SJSA1 (cell line): ENCODE measurements at places on chromosomes 2 and 18. TPM values are rescaled to one million over a fixed set of nuclear protein-coding genes. Genes with fewer than 3 reads are reported as not detected.
A peak's percentile ranks its signal among the peaks of the same experiment; 100 is the strongest.

Gene ERCC3
- 42.0 and 44.7 TPM in 2 replicates for total RNA-seq

Gene CFAP65
- total RNA-seq, result not detected in 2 replicates

Gene ERICH2
- total RNA-seq, result not detected in 2 replicates

Gene UGT1A3
- not detected in 2 replicates for total RNA-seq

Gene IL1RL2
- total RNA-seq, result not detected in 2 replicates

Gene PARD3B
- 8.3 and 10.6 TPM in 2 replicates for total RNA-seq

Gene ATP5F1A
- total RNA-seq, result 680 and 776 TPM in 2 replicates

Gene HOXD13
- 0.06 and 0.50 TPM in 2 replicates for total RNA-seq

GRCh38 chr2:1795261-1796231 is 51.2 kb upstream of the PXDN start:
- no peak for DNase-seq

DNA sequence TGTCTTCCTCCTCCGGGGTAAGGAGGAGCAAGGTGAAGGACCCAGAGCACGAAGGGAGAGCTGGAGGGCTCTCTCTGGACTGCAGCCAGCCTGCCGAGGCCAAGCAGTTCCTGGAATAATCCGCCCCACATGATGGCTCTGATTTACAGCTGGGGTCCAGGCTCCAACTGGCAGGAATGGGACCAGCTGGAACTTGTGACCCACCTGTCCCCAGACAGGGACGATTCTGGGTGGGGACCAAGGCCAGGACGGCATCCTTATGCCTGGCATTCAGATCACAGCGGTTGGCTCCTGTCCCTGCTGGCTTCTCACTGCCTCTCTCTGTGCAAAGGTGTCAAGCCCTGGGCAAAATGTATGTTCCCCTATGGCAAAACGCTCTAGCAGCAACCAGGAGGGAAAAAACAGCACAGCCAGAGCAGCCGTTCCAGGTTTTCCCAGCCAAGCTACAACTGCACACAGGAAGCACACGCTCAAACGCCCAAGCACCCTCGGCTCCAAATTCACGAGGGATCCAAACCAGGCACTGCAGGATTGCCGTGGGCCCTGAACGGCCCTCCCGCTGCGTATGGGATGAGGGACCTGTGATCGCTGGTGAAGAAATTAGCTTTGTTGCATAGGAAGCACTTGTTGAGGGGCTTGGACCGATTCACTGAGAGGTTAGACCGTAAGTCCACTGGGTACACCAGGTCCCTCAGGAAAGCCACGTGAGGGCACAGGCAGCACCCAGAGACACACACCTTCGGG is 35.8 kb downstream of the FAM178B start:
- DNase-seq, result no peak

DNA sequence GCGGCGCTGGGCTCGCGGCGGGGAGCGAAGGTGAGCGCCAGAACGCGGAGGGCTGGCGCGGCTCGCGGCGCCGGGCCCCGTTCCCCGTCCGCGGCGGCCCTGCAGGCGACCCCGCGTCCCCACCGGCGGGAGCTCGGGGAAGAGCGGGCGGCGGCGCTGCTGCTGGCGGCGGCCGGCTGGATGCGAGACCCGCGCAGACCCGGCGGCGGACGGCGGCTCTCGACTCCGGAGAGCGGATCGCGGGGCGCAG is 213 bp downstream of the DOK6 start:
- DNase-seq, result no peak

- no peak for DNase-seq
Measured at GRCh38 chr2:27566628-27567027, 16.2 kb upstream of the ZNF512 start.

GRCh38 chr2:215466097-215466909 is 30.4 kb upstream of the FN1 start:
- no peak for DNase-seq

- DNase-seq, result no peak
Measured at GRCh38 chr2:42156721-42157120, 12.4 kb upstream of the EML4 start.

GRCh38 chr18:647304-647703 is 10.1 kb upstream of the TYMS start:
- no peak for DNase-seq

DNA sequence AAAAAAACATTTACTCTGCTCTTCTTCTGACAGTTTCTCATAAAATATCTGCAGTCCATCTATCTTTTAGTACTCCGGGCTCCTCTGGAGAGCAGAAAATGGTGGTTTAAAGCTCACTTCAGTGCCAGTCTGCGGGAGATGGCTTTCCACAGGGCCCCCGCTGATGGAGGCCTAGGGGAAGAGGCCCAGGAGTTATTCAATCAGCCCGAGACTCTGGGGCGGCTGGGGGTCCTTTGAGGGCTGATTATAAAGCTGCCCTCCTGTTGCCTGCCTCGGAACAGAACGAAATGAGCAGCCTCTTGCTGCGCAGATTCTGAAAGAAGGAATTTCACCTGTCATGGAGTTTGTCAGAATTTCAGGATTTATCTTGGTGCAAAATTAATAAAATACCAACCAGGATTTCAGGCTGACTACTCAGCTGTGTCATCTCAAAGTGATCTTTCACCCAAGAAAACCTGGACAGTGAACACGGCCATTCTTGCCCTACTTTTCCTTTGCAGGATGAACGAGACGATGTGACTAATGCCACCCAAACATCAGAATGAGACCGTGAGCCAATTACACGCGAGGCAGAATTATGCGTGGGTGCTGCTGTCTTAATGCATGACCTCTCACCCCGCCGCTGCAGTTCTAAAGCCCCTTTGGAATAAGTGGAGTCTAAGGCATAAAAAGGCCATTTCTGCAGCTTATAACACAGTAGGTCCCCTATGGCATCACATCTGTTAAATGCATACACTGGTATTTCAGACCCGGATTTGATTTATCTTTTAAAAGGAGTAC is 273.8 kb downstream of the ZNF521 start:
- no peak for DNase-seq

GRCh38 chr2:132391378-132391777 is 25.2 kb upstream of the GPR39 start:
- DNase-seq, result no peak

DNA sequence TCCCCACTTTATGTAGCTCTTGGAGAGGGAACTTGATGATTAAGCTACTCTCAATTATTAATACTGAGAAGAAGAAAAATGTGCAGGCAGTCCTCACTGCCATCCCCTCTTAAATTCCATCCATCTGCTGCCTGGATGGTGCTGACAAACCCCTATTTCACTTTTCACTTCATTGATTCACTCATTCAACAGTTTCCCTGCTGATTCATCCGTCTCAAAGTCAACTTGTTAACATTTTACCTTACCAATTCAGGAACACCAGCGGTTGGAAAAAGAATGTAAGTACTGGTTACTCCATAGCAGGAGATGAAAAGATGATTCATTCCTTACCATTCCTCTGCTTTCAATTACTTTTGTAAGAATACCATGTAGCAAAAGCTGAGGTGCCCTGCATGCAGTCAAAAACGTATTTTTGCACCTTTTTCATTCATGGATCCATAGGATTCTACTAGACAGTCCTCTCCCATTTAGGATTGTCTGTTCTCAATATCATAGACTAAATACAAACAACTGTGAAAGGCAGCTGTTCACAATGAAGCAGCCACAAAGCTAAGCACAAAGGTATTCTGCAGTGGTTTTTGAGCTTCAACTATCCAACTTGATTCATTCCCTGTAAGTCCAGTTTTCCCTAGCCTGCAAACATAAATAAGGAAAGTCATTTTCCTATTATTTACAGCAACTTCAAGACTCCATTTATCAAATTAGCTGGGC is 262.0 kb downstream of the MREG start:
- peak; percentile 74 for DNase-seq

DNA sequence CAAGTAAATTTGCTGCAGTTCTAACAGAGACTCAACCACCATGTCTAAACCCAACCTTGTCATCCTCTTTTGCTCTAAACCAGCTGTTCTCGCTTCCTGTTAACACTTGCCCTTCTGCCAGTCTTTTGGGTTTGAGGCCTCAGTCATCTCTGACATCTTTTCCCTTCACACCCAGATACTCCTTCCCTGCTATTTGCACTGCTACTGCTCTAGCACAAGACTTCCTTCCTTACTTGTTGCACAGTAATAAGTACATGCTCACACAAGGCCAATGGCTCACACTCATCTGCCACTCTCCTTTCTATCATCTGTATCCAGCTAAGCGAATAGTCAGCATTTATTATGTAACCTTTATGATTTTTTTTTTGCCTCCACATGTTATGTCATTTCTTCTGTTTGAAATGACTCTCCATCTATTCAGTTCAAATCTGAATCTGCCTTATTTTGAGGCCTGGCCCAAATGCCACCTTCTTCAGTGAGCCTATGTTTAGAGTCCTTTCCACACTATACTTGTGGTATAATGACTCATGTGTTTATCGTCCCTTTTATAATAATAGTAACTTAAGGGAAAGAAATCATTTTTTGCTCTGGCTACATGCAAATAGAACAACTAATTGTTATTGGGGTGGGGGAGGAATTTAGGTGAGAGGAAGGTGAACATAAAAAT is 22.5 kb upstream of the CDKL4 start:
- DNase-seq, result no peak
